Prostate gland (tissue), 2 donors: ENCODE measurements at places on chromosomes 3 and 15.

DNA sequence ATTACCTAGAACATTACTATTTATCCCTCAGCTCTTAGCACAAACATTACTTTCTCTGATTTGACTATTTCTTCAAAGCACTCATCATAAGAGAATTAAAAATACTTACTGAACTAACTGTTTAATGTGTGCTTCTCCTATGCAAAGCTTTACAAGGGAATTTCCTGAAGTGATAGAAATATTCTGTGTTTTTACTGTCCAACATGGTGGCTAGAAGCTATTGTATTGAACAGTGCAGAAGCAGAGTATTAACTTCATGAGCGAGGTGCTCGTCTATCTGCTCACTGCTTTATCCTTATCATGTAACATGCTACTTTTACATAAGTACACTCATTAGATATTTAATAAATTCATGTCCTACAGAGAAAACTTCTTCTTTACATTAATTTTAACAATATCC, 239.1 kb downstream of the ISL2 start:
- no peak overlapping the region for H3K27ac ChIP-seq
- H3K4me1 ChIP-seq: no peaks in the 10 kb centered on the region
- no peak overlapping the region for H3K4me3 ChIP-seq
- H3K27me3 ChIP-seq: no peaks in the 10 kb centered on the region

- H3K27ac ChIP-seq: no peak overlapping the region
- H3K36me3 ChIP-seq: no peaks in the 10 kb centered on the region
- H3K4me3 ChIP-seq: no peak overlapping the region
- no peaks in the 10 kb centered on the region for H3K27me3 ChIP-seq
- no peak for DNase-seq
Observed at GRCh38 chr3:124463234-124463633, 267.0 kb upstream of the UMPS start.

GRCh38 chr15:69736161-69736560, 283.5 kb downstream of the RPLP1 start:
- no peaks in the 10 kb centered on the region for H3K36me3 ChIP-seq
- no peaks in the 10 kb centered on the region for H3K27me3 ChIP-seq
- no peak for DNase-seq
- no peak overlapping the region for H3K4me3 ChIP-seq
- H3K27ac ChIP-seq: no peak overlapping the region

GRCh38 chr3:78857494-78858111, 910.2 kb downstream of the ROBO1 start:
- H3K27me3 ChIP-seq: no peaks in the 10 kb centered on the region
- no peaks in the 10 kb centered on the region for H3K4me1 ChIP-seq
- no peak for DNase-seq
- H3K4me3 ChIP-seq: no peak overlapping the region
- no peaks in the 10 kb centered on the region for H3K36me3 ChIP-seq

GRCh38 chr3:127386490-127386889, 98.6 kb upstream of the PRR20G start:
- no peak overlapping the region for H3K4me3 ChIP-seq
- H3K27me3 ChIP-seq: no peaks in the 10 kb centered on the region
- no peak for DNase-seq
- H3K36me3 ChIP-seq: no peaks in the 10 kb centered on the region

DNA sequence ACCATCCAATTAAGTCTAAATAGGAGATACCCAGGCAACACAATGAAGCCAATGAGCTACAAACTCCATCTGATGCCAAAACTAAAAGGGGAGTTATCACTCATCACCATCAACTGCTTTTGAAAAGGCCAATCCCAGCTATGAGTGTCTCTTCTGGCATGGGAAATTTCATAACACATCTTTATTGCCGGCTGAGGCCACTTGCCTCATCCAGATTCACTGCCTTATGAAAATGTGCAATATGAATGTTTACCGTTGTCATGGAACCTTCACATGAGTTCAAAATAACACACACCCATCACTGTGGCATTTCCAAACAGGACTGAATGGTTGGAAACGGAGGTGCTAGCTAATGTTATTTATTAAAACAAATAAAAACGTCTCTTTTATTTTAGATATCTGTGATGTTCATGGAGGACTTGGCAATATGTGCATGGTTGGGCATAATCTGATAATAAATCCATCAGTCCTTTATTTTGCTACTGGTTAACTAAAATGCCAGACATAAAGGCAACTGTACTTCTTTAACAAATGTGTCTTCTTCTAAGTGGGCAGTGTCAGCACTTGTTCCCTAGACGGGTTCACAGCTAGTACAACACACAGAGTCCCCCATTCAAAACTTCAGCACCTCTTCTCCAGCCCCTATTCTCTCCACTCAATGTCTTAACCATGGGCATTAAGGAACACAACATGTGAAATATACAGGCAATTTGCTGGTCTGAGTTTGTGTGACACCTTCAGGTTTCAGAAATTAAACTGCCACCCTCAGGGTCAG, 143.9 kb downstream of the MAGI1 start:
- H3K36me3 ChIP-seq: no peaks in the 10 kb centered on the region
- H3K4me1 ChIP-seq: no peaks in the 10 kb centered on the region
- H3K27me3 ChIP-seq: no peaks in the 10 kb centered on the region
- no peak overlapping the region for H3K4me3 ChIP-seq
- DNase-seq: no peak

DNA sequence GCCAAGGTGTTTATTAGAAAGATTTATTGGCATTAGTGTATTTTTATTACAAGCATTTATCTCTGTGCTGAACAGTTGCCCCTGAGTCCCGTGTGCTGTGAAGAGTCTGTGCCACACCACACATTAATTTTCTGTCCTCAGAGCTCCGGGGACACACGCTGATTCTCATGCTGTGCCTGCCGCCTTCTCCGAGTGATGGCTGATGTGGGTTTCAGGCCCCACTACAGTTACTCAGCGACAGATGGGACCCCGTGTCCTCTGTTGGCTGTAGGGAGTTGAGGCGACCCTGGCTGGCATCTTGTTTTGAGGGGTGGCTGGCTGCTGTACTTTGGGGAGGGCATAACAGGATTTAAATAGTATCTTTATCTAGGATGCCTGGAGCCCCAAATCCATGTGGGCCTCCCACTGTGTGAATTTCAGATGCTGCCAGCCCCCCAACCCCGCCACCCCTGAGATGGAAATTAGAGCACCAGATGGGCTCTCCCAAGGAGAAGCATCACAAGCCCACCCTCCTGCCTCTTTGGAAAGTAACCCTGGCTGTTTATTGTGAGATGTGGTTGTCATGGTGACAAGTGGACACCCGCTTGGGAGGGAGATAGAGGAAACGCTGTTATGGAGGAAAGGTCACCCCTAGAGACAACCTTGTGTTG, 185.6 kb downstream of the APBA2 start:
- DNase-seq: no peak
- H3K27me3 ChIP-seq: no peaks in the 10 kb centered on the region
- no peak overlapping the region for H3K27ac ChIP-seq
- no peaks in the 10 kb centered on the region for H3K4me1 ChIP-seq

GRCh38 chr3:130990282-130990681, 36.3 kb downstream of the ASTE1 start:
- no peaks in the 10 kb centered on the region for H3K27me3 ChIP-seq
- no peak overlapping the region for H3K27ac ChIP-seq
- DNase-seq: no peak
- H3K4me1 ChIP-seq: no peaks in the 10 kb centered on the region
- H3K4me3 ChIP-seq: no peak overlapping the region

DNA sequence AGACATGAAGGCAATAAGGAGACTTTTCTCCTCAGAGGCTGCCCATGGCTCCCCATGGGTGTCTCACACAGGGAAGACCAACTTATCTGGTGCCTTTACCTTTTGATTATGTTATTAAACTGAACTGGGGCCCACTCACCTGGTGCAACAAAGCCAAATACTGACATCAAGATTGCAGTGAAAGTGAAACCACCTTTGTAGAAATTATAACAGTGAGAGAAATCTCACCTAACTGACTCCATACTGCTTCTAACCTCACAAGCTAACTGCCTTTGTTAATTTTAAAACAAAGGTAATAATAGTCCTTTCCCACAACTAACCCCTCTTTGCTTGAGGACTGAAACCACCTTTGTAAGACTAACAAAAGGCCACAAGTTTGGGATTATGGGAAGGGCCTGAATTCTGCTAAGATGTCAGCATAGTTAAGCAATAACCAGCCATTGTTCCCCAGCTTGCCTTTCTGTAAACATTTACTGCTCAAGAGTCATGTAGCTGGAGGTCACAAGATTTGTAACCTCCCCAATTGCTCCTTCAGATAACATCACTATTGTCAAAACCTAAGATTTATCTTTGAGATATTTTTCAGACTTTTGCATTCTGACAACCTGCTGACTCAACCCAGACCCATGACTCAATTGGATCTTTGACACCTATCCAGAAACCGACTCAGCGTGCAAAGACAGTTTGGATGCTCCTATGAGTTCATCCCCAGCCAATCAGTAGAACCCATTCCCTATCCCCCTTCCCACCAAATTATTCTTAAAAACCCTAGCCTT, 420.3 kb upstream of the CFAP20DC start:
- no peaks in the 10 kb centered on the region for H3K27me3 ChIP-seq
- H3K36me3 ChIP-seq: no peaks in the 10 kb centered on the region
- no peaks in the 10 kb centered on the region for H3K4me1 ChIP-seq
- no peak overlapping the region for H3K27ac ChIP-seq
- DNase-seq: no peak
- no peak overlapping the region for H3K4me3 ChIP-seq

DNA sequence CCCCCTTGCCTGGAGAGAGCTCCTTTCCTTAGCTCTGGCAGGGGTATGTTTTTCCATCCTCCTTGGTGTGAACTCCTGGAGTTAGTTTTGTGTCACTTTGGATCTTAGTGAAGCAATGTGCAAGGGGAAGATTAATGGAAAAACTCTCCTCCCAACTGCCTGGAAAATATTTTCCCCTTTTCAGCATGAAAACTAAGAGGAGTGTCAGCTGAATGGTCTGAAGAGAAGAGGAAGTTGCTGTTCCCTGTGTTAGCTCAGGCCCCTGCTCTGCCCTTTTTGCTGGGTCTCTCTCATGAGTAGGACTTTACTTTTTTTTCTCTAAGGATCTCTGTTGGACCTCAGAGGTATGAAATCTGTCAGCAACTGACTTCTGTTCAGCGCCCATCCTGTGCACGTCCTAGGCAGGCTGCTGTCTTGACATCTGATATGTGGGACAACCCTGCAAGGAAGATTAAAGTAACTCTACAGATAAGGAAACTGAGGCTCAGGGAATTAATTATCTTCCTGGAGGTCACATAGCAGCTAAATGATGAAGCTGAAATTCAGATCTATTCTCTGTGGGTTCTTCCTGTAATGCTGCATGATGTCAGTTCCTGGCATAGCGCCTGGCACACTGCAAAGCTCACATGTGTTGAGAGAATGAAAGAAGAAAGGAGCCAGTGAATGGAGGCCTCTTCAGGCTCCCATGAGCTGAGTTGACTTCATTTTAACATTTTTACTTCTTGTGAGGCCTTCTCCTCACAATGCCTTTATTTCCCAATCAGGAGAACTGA, 109.7 kb upstream of the GALNT15 start:
- H3K4me1 ChIP-seq: no peaks in the 10 kb centered on the region
- no peaks in the 10 kb centered on the region for H3K36me3 ChIP-seq
- no peaks in the 10 kb centered on the region for H3K27me3 ChIP-seq
- no peak overlapping the region for H3K27ac ChIP-seq
- no peak for DNase-seq

DNA sequence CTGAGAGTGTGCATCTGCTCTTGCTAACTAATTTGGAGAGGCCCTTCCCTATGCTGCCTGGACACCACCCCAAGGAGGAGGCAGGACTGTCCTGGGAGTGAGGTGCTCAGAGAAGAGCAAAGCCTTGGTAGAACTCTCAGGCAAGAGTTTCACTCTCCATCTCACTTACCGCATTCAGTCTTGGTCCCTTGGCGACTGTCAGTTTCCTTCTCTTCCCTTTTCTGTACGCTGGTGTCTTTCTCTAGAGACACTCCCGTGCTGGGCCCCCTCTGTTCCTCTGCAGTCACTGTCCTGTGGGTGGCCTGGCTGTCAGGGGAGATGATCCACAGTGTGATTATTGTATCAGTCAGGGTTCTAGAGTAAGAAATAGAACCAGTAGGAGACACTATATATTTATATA, 44.0 kb downstream of the IDH2 start:
- peaks cover 18% of the 10 kb centered on the region for H3K4me1 ChIP-seq
- DNase-seq: no peak
- no peaks in the 10 kb centered on the region for H3K36me3 ChIP-seq
- no peak overlapping the region for H3K4me3 ChIP-seq
- no peak overlapping the region for H3K27ac ChIP-seq
